ENCODE measurements at places on chromosomes 7 and 10.

GRCh38 chr10:69360485-69361302 lies 56.0 kb downstream of the TACR2 start:
- DNase-seq: peak; percentile 47

GRCh38 chr10:123526356-123527064 lies 139.6 kb upstream of the GPR26 start:
- DNase-seq: no peak

- no peak for DNase-seq
These were observed 34.9 kb downstream of the SRPK2 start for GRCh38 chr7:105353752-105354328.

DNA sequence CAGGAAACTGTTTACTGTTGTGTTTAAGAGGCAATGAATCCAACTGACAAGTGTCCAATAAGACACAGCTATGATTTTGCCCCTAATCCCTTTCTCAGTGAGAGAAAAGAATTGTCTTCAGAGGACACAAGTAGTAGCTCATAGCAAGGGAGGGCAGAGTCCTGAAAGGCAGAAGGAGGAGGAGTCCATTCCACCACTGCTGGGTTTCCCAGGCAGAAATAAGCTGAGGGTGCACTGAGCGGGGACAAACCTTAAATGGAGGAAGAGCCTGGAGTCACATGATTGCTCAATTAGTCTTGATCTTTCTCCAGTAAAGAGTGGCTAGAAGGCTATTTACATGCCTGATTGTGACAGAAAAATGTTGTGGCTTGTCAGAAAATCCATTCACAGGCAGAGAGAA lies 573.8 kb downstream of the POM121L12 start:
- no peak for DNase-seq

DNA sequence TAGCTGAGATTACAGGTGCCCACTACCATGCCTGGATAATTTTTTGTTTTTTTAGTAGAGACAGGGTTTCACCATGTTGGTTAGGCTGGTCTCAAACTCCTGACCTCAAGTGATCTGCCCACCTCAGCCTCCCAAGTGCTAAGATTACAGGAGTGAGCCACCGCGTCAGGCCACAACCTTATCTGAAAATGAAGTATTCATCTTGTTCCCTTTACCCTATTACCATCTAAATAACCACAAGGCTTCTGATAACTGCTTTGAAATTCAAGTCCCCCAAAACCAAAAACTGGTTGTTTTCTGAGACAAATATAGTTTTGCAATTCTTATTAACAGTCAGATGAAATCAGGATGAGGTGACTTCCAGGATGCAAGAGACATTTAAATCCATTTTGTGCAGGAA lies 2.4 kb downstream of the TCTN3 start:
- DNase-seq: no peak

- DNase-seq: no peak
These were observed 97.2 kb downstream of the RALA start for GRCh38 chr7:39720586-39720985.

GRCh38 chr7:47379629-47380324 lies 202.1 kb downstream of the TNS3 start:
- DNase-seq: no peak

DNA sequence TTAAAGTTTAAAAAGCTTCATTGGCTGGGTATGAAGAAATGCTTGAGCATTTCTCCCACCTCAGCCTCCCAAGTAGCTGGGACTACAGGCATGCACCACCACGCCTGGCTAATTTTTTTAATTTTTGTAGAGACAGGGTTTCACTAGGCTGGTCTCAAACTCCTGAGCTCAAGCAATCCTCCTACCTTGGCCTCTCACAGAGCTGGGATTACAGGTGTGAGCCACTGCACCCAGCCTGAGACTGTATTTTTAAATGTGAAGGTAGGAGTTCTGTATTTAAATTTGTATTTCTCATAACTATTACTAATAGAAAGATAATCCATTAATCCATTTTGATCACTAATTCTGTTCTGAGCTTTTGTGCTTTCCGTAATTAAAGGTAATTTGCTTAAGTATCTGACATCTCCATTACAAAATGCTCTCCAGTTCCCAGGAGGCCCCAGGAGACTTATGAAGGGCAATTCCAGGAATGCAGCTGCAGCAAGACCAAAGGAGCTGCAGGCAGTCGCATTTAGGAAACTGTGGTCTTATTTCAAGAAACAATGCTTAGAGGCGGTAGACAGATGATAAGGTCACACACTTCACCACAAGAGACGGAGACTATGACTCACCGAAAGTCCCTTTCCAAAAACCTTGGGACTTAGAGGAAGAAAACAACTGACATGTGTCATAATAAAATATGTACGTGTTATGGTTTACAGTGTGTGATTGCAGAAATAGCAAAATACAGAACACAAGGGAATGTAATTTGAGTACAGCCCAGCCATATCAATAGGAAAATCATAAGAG lies 23.3 kb downstream of the YAE1 start:
- no peak for DNase-seq

DNA sequence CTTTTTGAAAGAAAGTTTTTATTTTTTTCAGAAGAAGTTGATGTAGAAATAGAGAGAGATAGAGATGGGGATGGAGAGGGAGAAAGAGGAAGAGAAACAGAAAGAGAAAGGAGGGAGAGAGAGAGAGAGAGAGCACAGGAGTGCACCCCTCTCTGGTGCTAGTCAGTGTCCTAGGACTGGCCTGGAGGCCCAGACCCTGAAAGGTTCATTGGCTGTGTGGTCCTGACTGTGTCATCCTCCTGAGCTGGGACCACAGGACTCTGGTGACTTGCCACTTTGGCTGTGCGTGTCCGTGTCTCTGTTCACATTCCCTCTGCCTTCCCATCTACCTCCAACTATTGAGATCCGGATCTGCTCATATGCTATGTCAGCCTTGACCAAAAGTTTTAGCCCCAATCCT lies 62.1 kb upstream of the SHH start:
- no peak for DNase-seq

- DNase-seq: no peak
These were observed 885.0 kb upstream of the LRRN3 start for GRCh38 chr7:110205899-110206298.

DNA sequence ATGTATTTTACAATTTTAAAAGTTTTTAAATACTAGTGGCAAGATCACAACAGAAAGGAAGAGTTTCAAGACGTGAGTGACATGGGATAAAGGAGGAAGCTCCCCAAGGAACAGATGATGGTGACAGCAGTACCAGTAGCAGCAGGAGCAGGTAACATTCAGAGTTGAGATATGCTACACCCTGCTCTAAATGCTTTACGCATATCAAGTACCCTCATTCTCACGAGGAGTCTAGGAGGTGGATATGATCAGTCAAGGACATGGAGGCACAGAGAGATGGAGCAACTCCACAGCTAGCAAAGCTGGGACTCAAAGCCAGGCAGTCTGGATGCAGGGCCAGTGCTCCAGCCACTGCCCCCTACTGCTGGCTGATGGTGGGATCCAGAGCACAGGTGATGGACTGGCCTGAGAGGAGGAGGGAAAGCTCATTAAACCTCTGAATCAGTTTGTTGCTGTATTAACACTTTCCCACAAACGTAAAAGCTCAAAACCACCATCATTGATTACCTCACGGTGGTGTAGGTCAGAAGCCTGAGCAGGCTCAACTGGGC lies 17.5 kb downstream of the RP9 start:
- DNase-seq: no peak

DNA sequence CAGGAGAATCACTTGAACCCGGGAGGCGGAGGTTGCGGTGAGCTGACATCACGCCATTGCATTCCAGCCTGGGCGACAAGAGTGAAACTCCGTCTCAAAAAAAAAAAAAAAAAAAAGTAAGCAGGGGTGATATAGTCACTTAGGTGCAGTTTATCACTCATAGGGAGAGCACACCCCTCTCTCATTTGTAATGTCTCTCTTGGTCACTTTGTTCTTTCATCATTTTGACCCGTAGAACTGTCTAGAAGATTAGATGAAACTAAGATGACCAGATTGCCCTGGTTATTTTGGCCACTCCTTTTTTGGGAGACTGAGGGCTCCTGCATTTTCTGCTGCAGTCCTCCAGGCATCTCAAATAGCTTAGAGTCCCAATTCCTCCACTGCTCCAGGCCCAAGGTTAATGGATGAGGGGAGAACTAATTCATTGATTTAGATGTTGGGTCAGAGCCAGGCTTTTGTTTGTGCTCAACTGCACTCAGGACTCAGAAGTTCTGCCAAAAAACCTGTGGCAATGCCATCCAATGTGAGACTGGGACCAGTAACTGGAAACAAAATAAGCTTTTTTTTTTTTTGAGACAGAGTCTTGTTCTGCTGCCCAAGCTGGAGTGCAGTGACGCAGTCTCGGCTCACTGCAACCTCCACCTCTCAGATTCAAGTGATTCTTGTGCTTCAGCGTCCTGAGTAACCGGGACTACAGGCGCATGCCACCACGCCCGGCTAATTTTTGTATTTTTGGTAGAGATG lies 50.0 kb upstream of the CAMK1D start:
- DNase-seq: no peak

DNA sequence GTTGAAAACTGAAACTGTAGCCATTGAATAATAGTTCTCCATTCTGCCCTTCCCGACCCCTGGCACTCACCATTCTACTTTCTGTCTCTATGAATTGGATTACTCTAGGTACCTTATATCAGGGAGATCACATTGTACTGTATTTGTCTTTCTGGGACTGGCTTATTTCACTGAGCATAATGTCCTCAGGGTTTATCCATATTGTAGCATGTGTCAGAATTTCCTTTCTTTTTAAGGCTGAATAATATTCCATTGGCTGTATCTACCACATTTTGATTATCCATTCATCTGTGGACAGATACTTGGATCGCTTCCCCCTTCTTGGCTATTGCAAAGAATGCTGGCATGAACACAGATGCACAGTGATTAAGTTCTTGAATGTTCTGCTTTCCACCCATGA lies 107.4 kb downstream of the CDH23 start:
- no peak for DNase-seq

GRCh38 chr10:75263806-75264205 lies 28.0 kb upstream of the COMTD1 start:
- no peak for DNase-seq

DNA sequence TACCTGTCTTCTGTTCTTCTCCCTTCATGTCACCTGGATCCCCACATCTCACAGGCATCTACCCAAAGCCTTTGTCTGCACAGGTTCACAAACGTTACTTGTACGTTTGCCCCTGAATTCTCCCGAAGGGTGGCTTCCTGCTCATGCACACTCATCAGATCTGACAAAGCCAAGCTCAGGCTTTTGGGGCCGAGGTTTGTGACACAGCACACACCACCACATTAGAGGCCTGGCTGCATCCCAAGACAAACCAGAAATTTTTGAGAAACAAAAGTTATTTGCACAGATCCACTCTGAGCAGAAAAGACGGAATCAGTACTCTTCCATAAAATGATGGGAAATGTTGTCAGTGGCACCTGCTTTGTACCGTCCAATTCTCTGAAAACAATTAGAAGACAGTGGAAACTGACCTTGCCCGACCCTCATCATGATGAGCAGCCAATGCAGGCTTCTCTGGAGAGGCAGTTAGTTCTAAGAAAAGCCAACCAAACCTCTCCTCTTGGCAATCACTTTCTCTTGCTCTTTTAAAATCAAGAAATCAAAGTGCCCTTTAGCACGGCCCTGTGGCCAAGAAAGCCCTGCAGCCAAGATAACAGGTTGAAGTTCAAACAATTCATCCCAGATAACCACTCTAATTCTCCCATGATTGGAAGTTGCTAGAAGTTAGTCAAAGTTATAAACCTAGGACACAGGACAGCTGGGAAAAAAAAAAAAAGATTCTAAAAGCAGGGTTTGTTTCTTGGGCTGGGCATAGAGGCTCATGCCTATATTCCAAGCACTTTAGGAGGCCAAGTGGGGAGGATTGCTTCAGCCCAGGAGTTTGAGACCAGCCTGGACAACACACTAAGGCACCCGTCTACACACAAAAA lies 13.6 kb upstream of the SVIL start:
- DNase-seq: no peak

DNA sequence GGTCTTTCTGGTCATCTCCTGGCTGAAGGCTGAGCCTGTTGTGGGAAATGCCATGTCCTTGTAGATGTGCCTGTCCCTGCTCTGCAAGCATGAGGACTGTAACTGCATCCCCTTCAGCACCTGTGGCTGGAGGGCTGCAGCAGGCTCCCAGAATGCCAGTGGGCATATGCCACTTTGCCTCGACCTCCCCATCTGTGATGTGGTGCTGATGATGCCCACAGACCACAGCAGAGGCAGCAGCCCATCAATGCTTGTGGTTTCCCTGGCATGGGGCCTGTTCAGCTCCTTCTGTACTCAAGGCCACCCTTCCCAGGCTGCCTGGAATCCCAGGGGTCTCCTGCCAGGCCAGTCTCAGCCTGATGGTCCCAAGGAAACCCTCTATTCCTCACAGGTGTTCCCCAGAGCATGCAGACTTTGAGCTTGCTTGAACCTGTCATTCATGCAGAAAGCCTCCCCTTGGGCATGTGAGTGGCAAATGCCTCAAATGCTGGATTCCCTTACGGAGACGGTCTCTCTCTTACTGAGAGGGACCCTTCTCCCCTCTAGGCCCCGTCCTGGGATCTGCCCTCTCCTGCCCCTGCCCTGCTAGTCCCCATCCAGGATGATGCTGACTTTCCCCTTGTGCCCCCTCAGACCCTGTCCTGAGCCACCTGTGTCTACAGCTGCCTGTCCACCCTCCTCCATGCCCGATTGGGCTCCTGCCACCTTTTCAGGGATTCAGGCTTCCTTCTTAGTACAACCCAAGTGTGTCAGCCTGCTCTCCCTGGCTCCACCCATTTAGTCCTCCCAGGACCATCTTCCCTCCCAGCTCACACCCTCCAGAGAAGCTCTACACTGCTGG lies 50.9 kb upstream of the ANTXRL start:
- no peak for DNase-seq

- DNase-seq: no peak
These were observed 52.6 kb upstream of the TMEM106B start for GRCh38 chr7:12158334-12159060.

- DNase-seq: no peak
These were observed 129.7 kb downstream of the C10orf105 start for GRCh38 chr10:71589617-71590551.

DNA sequence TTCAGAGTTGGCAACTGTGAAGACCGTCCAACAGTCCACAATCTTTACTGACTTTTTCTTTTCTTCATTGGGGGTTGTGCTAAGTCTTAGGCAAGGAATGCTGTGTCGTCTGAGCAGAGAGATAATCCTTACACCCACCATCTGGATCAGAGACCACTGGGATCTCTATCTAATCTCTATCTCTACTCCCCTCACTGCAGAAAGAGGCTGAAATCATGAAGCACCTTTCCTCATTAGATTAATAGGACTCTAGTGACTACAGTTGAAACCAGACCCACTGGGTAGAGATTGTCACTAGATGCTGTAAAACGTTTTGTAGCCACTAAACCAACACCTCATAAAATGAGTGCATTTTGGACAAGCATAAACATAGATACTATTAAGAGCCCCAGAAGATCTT lies 387.4 kb upstream of the CELF2 start:
- DNase-seq: no peak

GRCh38 chr10:110221721-110222261 lies 14.4 kb downstream of the MXI1 start:
- peak; percentile 67 for DNase-seq

Measured in GM04503 (cell line).